ENCODE measurements at places on chromosomes 2 and 18. TPM values are rescaled to one million over a fixed set of nuclear protein-coding genes. Genes with fewer than 3 reads are reported as not detected.

CIDEA gene
- not detected for total RNA-seq

TRIM43 gene
- not detected for total RNA-seq

SNTG2 gene
- 2.2 TPM for total RNA-seq

CLK1 gene
- 108 TPM for total RNA-seq

CCDC74A gene
- total RNA-seq, result 9.5 TPM

SERPINB13 gene
- not detected for total RNA-seq

KLHL14 gene
- total RNA-seq, result 15.4 TPM

Data from kidney (tissue), 22 donors.